ENCODE measurements at places on chromosomes 5 and 9.
A peak's percentile ranks its signal among the peaks of the same experiment; 100 is the strongest.

DNA sequence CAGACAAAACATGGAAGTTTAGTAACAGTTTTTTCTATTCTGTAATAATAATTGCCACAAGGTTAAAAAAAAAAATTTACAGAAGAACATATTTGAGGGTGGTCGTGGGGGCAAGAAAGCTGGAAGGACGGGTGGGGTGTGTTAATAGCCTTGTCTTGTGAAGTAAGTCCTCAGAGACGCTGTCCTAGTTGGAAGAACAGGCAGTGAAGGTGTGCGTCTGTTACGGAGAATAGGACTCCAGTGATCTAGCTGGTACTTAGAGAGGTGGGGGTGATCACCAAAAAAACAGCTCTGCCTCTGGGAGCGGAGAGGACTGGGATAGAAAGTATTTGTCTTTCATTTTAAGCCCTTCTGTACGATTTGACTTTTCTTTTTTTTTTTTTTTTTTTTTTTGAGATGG lies 17.7 kb downstream of the ABL1 start:
- no peak for DNase-seq

DNA sequence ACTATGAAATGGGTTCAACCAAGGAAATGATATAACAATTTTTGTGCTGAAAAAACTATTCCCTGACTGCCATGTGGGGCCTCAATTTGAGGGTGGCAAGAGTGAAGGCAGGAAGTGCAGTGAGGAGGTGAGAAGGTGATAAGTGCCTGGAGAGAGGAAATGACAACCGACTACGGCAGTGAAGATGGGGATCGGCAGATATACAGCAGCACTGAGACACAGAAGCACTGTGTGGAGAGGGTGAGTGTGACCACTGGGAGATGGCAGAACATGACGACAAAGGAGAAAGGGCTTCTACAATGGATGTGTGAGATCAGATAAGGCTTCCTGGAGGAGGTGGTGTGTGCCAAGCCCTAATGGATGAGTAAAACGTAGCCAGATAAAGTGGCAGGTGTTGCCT lies 271.8 kb downstream of the TRIM32 start:
- DNase-seq, result no peak

GRCh38 chr5:102600964-102601363 lies 102.2 kb upstream of the SLCO6A1 start:
- no peak for DNase-seq

DNA sequence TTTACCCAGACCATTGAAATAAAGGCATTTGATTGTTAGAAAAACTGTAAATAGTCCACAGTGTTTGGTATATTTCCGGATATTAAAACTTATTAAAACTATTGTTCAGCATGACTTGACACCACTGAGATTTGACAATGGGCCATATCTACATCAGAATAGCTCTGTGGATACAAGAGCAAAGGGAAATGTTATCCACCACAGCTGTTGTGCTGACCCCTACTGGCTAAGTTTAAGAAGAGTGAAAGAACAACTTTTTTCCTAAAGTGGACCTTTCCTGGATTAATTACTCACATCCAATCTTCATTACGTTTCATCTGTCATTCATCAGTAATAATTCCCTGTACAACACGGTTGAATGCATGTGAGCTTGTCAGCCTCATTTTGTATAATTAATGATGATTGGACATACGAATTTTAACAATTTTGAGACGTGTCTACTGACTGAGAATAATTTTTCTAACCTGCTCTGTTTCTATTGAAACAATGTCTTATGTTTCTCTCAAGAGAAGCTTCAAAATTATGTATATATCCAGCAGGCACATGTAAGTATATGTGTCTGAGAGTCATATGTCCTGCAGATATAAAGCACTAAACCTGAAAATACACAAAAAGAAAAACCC lies 1952.6 kb downstream of the MAT2B start:
- no peak for DNase-seq

- no peak for DNase-seq
Observed at GRCh38 chr5:106940986-106941385, 729.8 kb downstream of the EFNA5 start.

DNA sequence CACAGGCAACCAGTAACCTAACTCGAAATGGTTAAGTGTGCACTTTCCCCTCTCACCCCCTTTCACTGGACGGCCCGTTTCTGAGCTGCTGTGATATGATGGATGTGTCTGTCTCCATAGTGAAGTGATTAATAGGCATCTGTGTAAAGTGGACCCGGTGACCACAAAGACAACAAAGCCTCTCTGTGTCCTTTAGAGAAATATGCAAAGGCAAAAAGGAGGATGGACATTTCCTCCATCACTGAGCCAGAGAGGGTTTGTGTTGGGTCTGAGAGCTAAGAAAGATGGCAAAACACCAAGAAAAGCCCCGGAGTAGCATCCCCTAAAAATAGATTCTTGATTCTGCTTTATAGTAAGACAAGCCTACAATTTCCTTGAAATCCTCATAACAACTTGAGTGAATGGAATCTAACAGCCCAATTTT lies 120.6 kb downstream of the SEMA6A start:
- DNase-seq, result no peak

DNA sequence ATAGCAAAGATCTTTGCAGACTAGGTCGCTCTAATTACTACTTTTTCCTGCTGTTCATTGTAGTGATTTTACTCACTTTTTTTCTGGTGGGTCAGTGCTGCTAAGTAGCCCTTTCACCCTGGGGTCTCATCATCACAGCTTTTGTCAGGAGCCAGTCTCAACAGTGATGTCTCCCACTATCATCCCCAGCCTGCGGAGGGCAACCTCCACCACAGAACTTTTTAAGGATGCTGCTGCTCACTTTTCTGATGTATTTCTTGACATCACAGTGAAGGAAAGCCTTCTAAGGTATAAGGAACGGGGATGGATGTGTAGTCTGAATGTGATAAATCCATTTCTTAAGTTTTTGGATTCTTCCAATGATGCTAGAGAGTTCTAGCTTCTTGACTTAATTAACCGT lies 242.5 kb upstream of the RIOK2 start:
- DNase-seq, result no peak

- no peak for DNase-seq
Observed at GRCh38 chr5:145385276-145385675, 449.9 kb downstream of the PRELID2 start.

- no peak for DNase-seq
Observed at GRCh38 chr5:14292766-14293658, 149.9 kb downstream of the TRIO start.

GRCh38 chr5:69343083-69343482 lies 10.5 kb upstream of the CCDC125 start:
- no peak for DNase-seq

DNA sequence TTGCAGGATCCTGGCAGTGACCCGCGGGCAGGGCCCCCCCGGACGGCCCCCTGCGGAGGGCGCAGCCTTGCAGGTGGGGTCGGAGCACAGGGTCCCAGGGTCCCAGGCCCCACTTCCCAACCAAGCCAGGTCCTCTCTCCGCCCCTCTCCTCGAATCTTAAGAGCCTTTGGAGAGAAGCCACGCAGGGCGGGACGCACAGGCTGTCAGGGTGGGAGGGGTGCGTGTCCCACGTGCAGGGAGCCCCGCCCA lies 18.4 kb upstream of the EGFL7 start:
- DNase-seq, result no peak

- DNase-seq, result no peak
Observed at GRCh38 chr9:127557466-127557869, 54.6 kb upstream of the STXBP1 start.

GRCh38 chr5:138257583-138257982 lies 16.8 kb downstream of the GFRA3 start:
- no peak for DNase-seq

- DNase-seq, result no peak
Observed at GRCh38 chr9:21993893-21994555, at the start of gene CDKN2A. CDKN2A (minus strand) TSS chr9:21994392.

DNA sequence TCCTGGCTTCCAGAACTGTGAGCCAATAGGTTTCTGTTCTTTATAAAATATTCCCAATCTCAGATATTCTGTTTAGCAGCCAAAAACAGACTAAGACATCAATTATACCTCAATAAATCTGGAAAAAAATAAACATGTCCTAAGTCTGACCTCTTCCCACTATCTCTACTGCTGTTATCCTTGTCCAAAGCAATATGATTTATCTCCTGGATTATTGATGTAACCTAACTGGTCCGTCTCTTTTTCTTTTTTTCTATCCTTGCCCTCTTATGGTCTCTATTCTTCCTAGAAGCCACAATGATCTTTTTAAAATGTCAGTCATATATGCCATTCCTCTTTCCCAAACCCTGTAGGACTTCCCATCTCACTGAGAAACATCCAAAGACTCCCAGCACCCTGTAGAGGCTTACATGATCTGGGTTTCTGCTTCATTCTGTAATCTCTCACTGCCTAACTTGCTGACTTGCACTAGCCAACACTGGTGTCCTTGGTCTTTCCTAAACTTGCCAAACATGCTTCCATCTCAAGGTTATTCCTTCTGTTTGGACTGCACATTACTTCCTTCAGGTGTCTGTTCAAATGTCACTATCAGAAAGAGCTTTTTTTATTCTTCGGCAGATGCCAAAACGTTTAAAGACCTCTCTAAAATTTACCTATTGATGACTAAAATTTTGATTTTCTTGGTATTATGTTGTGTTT lies 13.1 kb downstream of the FOCAD start:
- DNase-seq, result no peak

DNA sequence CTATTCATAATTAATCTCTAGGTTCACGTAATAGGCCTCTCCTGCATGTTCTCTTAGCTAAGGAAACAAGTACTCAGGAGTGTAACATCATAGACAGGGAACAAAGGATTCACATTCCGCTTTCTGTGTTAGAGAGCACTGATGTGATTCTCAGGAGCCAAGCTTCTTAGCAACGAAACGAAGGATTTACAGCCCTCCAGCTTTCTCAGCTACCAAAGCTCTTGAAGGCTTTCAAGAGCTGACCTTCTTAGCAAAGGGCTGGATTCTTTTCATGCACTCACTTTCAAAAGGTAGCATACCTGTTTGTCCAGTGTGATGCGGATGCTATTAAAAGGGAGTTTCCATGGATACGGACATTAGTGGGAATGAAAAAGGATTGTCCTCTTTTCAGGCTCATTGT lies 107.4 kb downstream of the TUSC1 start:
- DNase-seq, result no peak

- no peak for DNase-seq
Observed at GRCh38 chr9:110188991-110189390, 19.0 kb downstream of the C9orf152 start.

- no peak for DNase-seq
Observed at GRCh38 chr9:22030101-22030598, 21.0 kb upstream of the CDKN2B start.

DNA sequence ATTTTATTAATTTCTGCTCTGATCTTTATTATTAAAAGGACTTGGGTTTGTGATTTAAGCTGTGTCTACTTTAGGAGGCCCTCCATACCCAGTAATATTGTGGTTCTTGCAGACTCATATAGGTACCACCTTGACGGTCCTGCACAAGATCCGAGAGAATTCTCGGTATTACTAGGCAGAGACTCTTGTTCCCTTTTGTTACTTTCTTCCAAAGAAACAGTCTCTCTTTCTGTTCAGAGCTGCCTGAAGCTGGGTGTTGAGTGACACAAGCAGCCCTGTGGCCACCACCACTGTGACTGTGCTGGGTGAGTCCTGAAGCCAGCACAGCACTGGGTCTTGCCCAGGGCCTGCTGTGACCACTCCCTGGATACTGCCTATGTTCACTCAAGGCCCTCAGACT lies 666.6 kb downstream of the SEMA5A start:
- DNase-seq, result no peak

- peak; percentile 42 for DNase-seq
Observed at GRCh38 chr9:97984188-97985057, 1.3 kb downstream of the ANP32B start.

- DNase-seq, result no peak
Observed at GRCh38 chr5:180069589-180070247, 1.8 kb downstream of the RNF130 start.

GRCh38 chr9:114732823-114733222 lies 50.8 kb upstream of the TEX48 start:
- no peak for DNase-seq

- no peak for DNase-seq
Observed at GRCh38 chr5:112125903-112126302, 293.2 kb downstream of the EPB41L4A start.

DNA sequence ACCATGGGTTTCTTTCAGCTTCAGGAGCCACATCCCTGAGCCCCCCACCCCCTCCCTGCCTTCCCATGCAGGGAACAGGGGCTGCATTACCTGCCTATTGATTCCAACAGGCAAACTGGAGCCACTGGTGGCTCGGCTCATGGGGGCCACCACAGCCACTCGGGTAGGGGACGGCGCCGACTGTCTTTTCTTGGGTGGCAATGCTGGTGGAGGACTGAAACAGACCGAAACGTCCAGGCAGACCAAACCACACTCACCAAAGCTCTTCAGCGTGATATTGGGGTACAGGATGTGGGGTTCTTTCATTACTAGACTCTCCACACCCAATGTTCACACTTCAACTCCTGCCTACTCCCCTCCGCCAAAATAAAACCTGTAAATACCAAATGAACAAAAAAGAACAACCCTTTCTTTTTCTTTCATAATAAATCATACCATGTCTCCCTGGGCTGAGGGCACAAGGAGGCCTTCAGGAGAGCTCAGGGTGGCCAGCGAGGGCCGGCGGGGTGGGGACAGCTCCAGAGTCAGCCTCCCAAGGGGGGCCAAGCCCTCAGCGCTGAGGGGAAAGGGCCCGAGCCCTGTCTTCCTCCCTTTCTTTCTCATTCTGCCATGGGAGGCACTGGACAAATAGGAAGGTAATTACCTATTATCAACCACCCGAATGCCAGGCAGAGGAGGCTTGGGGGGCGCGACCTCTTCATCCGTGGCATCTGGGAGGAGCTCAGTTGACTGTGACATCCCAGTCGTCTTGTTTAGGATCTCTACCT lies 83.3 kb downstream of the PRRT1B start:
- no peak for DNase-seq

DNA sequence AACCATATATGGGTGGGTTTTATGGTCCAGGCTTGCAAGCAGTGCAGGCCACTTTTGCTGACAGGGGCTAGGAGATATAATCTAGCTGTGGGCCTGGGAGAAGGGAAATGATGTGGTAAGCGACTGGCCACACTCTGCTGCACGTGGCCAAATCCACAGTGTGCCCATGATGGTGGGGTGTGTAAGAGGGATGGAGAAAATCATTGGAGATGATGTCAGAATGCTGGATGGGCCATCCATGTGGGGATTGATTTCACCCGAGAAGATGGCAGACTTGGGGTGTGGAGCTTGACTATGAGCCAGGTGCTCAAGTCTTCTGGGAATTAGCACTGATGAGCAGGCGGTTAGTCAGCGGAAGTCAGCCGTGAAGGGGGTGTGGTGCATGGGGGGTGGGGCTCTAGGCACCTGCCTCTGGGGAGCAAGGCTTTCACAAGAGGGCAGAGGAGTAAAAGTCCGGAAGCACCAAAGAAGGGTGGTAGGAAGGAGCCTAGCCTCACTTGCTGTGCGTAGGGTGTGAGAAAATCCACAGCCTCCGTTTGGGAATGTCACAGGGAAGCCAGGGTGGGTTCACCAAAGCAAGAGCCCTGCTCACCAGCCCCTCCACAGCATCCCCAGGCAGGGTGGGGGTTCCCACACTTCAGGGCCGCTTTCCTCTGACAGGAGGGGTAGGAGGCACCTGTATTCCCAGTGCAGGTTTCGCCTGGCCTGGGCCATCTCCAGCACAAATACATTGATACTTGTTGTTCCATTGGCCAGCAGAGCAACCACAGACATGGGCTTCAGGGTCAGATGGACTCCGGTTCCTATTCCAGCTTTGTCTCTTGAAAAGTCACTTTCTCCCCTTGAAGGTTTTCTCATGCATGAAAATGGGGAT lies 44.5 kb upstream of the ANGPTL2 start:
- DNase-seq, result no peak

Measured in cortex of kidney (tissue), 1 donor.